Stimulated activated CD4-positive, alpha-beta T cell treated with anti-CD3 and anti-CD28 coated beads, Interleukin-15, amount 100 ng/mL, for 1 hour (primary cell): ENCODE measurements at places on chromosomes 4 and X.

DNA sequence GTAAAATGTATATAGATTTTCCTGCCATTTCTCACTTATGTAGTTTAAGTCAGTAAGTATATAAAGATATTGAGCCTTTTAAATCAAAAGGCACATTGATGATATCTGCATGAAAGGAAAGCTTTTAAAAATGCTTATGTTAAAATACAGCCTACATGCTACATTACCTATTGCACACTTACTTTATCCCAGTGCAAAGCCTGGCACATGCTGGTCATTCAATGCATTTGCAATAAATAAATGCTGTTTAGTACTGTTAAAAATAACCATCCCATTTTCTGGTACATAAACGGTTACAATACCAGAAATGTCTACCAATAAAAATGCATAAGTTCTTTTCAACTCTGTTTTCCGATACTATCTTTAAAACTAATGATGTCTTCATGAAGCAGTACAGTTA lies 22.1 kb upstream of the SPATA4 start:
- no peak for DNase-seq

GRCh38 chr4:77132652-77133312 lies 24.2 kb upstream of the CCNG2 start:
- no peak for DNase-seq

DNA sequence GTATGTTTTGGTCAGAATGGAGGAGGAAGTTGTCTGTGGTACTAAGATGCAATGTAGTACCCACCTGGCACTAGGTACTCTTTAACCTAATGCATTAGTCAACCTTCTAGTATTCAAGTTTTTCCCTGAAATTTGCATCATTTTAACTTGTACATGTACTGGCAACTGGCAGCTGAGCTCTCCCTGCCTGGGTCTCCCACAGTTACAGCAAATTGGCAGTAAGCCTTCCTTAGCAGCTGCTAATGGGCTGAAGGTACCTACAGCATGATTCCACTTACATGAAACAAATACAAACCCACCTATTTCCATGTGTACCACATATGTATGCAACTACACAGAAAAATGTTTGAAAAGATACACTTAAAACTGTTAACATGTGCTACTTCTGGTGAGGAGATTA lies 8.1 kb upstream of the KLHL2 start:
- DNase-seq = no peak

DNA sequence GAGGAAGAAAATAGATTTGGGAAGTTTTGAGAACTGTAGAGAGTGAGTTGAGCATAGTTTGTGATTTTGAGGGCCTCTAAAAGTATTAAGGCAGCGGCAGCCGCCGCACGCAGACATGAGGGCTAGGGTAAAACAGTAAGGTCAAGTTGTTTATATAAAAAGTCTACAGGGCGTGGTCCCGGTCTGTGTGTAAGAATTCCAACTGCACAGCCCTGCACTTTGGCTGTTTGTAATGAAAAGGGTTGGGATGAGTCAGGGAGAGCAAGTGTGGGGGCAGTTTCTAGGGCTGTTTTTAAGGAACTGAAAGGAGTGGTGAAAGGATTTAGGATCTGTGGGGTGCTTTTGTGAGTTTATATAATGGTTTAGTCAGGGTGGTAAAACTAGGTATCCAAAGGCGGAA lies 55.0 kb downstream of the BEX3 start:
- DNase-seq = no peak

DNA sequence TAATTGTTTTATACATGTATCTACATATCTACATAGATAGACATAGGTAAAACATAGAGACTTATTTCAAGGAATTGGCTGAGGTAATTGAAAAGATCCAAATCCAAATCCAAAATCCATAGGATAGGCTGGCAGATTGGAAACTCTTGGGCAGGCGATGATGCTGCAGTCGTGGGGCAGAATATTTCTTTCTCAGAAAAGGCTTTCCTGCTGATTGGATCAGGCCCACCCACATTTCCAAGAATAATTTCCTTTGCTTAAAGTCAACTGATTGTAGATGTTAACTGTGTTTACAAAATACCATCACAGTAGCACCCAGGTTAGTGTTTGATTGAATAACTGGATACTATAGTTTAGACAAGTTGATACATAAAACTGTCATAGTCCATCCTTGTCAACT lies 27.2 kb downstream of the STIM2 start:
- DNase-seq = no peak

GRCh38 chrX:103640401-103641155 lies 11.8 kb downstream of the TCEAL1 start:
- DNase-seq = no peak
